ENCODE measurements at places on chromosomes 13 and 19.
A peak's percentile ranks its signal among the peaks of the same experiment; 100 is the strongest.

DNA sequence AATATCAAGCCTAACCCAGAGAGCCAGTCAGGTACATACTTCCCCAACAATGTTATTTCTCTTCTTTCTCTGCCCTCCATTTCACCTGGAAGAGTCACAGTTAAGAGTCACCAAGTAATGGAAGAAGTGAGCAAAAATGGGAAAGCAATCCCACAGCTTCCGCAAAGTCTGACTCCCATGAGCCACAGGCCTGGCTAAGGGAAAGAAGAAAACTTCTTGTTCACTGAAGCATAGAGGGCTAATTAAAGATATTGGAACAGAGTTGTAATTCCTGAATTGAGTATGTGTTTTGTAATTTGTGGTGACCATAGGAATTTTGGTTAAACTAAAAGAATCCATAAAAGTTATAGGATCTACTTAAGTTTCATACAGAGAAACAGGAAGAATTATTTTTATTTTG, 830.9 kb upstream of the PCDH20 start:
- DNase-seq: no peak

DNA sequence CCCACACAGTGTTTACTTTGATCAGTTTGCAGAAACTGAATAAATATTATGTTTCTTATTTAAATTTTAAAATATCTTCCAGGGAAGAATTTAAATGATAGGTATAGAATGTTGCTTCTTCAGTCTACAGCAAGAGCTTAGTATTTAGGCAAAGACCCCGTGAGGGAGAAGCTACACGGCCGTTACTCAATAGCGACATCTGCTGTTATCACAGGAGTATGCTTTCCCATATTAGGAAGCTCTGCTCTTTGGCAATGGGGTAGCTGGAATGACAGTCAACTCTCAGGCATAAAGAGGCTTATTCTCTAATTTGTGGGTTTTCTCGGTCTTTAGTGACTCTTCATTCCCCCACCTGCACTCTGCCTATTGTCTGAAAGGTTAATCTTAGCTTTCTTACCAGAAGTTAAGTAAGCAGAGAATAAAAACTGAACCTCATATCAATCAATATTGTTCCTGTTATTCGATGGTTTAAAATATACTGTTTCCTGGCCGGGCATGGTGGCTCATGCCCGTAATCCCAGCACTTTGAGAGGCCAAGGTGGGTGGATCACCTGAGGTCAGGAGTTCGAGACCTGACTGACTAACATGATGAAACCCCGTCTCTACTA, 13.2 kb upstream of the LHFPL6 start:
- DNase-seq: peak; percentile 81

DNA sequence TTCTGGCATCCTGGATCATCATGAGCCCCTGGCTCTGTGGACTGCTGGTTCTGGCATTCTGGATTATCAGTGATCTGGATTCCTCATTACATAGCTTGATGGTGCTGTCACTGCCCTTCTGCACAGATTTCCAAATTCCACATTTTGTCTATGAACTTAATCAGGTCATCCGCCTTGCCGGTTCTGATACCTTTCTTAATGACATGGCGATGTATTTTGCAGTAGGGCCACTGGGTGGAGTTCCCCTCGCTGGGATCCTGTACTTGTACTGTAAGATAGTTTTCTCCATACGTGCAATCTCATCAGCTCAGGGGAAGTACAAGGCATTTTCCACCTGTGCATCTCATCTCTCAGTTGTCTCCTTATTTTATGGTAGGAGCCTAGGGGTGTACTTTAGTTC, 24.4 kb upstream of the OR7C2 start:
- DNase-seq: no peak

GRCh38 chr19:57351867-57352266, 796 bp downstream of the ZNF304 start:
- DNase-seq: peak; percentile 37

DNA sequence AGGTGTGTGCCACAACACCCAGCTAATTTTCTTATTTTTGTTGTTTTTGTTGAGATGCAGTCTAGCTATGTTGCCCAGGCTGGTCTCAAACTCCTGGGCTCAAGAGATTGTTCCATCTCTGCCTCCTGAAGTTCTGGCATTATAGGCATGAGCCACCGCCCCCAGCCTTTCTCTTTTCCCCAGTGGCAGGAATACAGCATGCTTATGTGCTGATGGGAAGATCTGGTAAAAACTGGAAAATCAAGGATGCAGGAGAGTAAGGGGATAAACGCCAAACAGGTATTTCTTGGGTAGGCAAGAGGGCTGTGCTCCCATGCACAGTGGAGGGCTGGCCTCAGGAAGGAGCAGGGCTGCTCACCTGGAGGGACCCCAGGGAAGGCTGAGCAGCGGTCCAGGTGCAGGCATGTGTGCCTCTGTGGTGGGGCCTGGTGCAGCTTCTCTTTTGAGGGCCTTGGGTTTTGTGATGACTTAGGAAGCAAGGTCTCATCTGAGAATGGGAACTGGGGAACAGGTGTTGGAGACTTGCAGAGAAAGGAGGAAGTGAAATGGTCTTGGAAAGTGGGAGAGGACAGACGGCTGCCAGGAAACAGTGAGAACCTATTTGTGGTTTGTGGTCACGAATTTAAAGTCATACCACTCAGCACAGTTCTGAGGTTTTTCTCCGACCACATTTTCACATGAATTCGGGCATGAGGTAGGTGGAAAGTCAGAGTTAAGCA, 106.5 kb downstream of the TEX26 start:
- DNase-seq: no peak

DNA sequence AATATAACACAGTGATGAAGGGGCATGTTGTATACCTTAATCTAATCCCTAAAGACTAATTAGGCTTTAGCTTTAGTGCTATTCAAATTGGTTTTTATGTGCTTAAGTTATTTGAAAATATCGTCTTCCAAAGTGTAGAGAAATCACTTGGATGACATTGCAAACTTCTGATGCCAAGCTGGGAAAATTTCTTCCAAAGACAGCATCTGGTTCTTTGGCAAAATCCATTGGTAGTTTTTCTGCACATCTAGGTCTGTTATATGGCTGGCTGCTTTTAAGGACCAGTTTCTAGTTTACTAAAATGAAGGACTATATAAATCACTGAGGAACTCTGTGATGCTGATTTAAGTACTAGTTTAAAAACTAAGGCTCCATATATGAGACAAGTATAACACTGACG, 2362.3 kb downstream of the PCDH9 start:
- no peak for DNase-seq

- no peak for DNase-seq
These were observed 1436.4 kb downstream of the UQCRFS1 start for GRCh38 chr19:27776524-27776923.

DNA sequence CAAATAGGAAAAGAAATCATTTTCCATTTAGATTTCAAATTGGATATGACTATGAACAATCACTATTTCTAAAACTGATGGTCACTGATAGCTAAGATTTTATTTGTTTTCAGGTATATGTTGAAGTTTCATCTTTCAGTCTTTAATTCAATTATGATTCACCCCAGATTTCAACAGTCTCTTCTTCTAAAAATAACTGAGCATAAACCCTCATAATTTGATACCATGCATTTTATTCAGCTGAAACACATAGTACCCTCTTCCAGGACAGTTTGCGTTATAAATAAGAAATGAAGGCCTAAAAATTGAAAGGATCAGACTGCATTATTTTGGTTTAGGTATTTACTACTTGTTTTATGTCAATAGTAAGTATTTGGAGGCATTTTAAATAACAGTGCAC, 428.5 kb upstream of the NBEA start:
- DNase-seq: no peak

Data from hematopoietic multipotent progenitor cell treated with erythropoietin and hydrocortisone succinate and interleukin-3 and kit ligand, for 8 days (in vitro differentiated cells).